ENCODE measurements at places on chromosomes 4 and X. TPM values are rescaled to one million over a fixed set of nuclear protein-coding genes. Genes with fewer than 3 reads are reported as not detected.

- no peak for DNase-seq
These were observed 2.6 kb downstream of the SH2D1A start for GRCh38 chrX:124348885-124349453.

DNA sequence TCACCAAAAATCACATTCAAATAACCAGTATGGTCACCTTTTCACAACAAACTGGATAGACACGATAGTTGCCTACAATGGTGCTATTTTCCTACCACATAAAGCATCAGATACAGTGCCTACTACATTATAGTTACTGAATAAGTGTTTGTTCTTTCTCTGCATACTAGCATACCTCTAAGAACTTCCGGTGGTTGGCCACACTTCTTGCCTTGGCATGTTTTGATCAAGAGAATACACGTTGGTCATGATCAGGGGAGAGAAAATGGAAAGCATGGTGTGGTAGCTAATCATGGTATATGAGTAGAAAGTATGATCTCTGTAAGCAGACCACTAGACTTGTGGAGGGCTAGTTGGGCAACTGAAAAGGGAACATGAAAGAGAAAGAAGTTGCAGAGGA, 322.8 kb upstream of the DIAPH2 start:
- DNase-seq: no peak

DNA sequence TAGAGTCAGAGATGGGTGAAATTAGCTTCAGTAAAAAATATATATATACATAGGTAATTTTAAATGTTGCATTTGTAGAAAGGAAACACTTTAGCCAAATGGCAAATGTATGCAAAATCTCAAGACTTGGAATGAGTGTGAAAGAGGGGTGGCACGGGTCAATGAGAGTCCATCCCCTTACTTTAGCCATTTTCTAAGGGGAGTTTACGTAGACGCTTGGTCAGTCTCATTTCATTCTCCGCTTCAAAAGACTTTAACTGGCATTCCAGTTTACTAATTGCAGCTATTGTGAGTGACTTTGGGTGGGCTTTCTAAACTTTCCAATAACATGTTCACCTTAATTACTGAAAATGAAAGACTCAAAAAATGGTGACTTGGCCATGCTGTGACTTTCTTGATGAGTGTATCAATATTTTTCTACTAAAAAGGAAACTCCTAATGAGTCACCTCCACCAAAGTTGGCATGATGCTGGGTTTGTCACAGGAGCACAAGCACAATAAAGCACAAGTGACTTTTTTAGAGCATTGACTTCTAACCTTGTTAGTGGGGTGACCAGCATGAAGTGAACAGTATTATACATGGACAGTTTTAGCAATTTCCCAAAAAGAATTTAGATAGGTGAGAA, 356.0 kb upstream of the RASGEF1B start:
- no peak for DNase-seq

- DNase-seq: no peak
These were observed 7.8 kb downstream of the ZCCHC4 start for GRCh38 chr4:25320336-25320735.

DNA sequence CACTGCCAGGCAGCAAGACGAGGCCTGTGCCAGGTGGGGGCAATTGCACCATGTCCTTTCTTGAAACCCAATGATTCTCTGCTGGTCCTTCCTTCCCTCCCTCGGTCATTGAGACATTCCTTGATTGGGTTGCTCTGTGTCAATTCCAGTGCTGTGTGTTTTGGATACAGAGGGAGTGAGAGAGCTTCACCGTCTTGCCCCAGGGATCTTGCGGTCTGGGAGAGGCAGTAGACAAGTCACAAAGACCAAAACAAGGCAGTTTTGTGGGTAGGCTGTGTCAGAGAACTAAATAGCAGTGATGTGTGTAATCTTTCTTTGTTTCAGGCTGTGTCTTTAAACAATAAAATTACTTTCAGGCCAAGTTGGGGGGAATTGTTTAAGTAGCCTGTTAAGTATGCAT, 38.8 kb upstream of the TADA2B start:
- DNase-seq: no peak

Gene EDA2R
- polyA plus RNA-seq: 0.71 TPM

Gene CNKSR2
- 1.4 TPM for polyA plus RNA-seq

Gene HPSE
- polyA plus RNA-seq: 1.0 TPM

Gene NAP1L3
- 14.7 TPM for polyA plus RNA-seq

DNA sequence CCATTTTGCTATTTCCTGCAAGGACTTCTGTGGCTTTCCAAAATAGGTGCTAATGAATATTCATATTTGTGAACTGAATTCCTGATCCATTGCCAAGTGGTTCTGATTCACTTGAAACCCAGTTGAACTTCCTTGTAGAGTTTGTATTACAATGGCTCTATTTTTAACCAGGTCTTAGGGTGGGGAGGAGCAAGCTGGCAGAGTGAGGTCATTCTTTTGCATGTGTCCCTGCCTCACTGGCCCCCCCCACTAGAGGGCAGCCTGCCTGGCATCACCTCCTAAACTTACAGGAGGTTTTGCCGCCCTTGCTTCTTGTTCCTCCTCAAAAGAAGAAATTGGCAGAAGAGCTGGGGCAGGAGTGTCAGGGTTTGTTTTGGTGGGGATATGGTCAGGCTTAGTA, 10.5 kb downstream of the PTTG2 start:
- DNase-seq: no peak

Data from renal pelvis (tissue), 12 donors.